ENCODE measurements at places on chromosomes 7 and 10.

DNA sequence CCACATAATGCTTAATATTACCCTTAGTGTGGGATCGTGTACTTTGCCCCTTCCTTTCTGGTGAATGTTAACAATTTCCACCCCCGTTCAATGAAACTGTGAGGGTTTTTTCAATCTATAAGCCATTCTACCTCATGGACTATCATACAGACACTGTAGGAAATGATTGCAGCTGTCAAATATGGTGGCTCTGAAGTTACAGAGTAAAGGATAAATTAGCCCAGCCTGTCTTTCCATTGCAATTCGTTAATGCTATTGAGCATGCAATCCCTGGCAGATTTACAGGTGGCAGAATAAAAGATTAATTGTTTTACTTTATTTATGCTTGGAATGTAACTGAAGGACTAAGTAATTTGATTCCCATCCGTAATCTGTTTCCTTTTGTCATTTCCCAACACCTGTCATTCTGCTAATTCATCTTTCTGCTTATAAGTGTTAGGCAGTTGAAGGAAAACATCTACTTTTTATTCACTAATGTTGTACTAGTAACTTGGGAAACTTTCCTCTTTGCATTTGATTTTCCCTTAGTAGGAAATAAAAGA lies 1211.6 kb upstream of the LRRN3 start:
- DNase-seq = no peak

DNA sequence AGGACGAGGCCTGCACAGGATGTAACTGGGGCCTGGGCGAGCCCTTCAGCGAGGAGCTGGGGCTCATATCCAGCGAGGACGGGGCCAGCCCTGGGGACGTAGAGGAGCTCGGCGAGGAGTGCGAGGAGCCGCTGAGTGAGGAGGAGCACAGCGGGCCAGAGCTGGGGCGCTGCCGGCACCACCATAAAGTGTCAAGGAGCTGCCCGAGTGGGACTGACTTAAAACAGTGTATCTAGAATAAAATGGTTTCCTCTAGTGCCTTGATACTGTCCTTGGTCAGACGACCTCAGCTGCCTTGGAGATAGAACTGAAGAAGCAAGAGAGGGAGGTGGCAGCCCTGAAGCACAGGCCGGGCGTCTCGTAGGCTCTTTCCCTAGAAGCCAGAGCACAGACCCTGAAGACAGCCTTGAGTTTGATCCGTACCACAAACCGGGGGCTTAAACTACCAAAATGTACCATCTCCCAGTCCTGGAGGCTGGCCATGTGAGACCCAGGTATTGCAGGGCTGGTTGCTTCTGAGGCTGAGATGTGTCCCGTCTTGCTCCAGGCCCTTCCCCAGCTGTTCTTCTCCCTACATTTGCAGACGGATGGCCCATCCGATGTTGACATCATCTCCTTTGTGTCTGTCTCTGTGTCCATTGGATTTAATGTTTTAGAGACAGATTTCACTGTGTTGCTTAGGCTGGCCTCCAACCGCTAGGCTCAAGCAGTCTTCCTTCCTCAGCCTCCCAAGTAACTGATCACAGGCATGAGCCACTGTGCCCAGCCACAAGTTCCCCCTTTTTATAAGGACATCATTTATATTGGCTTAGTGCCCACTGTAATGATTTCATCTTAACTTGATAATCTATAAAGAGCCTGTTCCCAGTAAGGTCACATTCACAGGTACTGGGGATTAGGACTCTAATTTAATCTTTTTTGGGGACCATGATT lies 35.8 kb downstream of the DNAJB6 start:
- DNase-seq = no peak

GRCh38 chr10:82914655-82915136 lies 1039.7 kb downstream of the NRG3 start:
- DNase-seq = no peak

GRCh38 chr7:47406801-47407129 lies 175.1 kb downstream of the TNS3 start:
- no peak for DNase-seq

DNA sequence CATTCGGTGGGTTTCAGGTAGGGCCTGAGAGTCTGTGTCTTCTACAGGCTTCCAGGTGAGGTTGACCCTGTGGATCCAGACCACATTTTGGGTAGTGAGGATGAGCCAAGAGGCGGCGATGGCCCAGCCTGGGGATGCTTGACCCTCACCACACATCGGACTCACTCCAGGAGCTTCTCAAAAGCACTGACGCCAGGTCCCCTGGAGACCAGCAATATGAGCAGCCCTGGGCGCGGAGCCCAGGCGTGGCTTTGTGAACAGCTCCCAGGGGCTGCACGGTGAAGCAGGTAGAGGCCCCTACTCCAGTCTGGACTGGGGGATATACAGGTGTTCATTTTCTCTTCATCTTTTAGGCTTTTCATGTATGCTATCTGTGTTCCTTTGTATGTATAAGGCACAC lies 139.7 kb upstream of the PCBD1 start:
- DNase-seq = no peak

DNA sequence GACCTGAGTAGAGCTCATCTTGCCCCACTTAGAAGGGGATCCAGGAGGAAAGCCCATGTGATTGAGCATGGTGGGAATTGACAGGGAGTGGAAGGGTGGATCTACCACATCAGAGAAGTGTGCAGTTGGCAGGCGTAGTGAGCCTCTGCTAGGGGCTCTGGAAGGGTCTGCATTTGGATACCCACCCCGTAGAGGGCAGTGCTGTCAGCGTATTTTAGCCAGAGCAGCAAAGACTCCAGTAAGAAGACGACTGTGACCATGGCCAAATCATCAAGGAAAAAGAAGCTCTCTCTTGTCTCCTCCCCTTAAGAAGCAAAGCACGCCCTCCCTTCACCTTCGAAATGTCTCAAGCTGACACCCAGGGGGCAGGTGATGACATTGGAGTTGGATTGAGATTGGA lies 68.8 kb upstream of the INHBA start:
- no peak for DNase-seq

- DNase-seq = no peak
Observed at GRCh38 chr7:135673360-135673706, 11.0 kb downstream of the STMP1 start.
